Right renal cortex interstitium (tissue), 3 donors: ENCODE measurements at places on chromosomes 5 and 9. TPM values are rescaled to one million over a fixed set of nuclear protein-coding genes. Genes with fewer than 3 reads are reported as not detected.

The ANKRD31 gene
- polyA plus RNA-seq: 0.68 TPM

GRCh38 chr5:108560581-108560980 lies 178.7 kb upstream of the FBXL17 start:
- no peak for DNase-seq

DNA sequence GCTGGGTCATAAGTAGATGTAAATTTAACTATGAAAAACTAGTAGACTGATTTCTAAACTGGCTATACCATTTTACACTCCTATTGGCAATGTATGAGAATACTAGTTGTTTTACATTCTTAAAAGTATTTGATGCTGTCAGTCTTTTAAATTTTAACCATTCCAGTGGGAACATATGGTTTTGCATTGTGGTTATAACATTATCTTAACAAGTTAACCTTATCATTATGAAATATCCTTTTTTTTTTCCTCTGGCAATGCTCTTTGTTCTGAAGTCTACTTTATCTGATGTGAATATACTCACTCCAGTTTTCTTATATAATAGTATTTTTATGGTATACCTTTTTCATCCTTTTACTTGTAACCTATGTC lies 548.9 kb upstream of the CLINT1 start:
- DNase-seq: no peak

DNA sequence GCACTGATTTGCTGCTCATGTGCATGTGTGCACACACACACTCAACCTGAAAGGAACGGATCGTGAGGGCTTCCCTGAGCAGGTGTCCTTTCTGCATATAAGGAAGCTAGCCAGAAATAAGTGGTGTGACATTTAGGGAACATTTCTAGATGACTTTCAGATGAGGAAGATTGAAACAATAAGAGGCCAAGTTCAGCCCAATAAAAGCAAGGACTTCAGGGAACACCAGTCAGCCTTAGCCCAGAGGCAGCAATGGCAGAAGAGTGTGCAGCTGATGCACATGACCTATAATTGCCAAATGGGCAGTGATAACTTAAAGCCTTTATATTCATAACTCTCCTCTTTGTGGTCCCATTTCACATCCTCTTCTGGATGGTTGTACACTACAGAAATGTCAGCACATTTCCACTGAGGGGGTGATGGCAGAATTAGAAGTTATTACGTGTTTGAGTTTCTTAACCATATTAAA lies 255.5 kb downstream of the TRIM32 start:
- DNase-seq: no peak

GRCh38 chr5:80928073-80928472 lies 32.1 kb upstream of the RASGRF2 start:
- DNase-seq: no peak
